ENCODE measurements at places on chromosomes 5 and 9.

- DNase-seq: peak; percentile 70
These were observed 70.7 kb upstream of the GNE start for GRCh38 chr9:36328798-36329411.

DNA sequence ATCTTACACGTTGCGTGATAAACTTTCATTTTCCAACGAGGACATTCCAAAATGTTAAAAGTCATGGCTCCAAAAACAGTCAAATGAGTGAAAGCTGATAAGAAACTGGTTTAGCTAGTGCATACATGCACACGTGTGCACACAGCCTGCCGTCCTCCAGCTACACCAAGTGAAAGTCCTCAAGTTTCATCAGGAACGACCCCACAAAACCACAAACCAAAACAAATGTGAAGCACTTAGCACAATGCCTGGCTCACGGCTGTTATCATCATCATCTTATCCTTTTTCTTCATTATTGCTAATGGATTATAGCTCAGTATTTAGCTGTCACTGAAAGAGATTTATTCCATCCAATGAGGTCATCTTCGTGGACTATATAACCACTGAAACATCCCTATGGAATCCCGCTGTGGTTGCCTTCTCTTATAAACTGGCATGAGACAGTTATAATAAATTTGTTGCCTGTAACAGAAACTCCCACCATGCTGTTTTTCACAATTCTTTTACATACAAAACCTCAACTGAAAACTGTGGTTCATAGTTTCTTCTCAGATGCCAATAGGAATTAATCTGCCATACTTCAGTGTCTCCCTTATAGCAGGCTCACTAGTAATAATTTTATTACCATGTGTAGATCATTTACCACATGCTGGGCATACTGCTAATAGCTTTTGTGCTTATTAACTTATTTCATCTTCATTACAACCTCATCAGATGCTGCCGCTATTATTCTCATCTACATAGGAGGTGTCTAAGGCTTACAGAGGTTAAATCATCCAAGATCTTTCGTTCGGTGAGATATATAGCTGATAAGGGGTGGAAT, 56.1 kb downstream of the SAXO1 start:
- DNase-seq: peak; percentile 66

DNA sequence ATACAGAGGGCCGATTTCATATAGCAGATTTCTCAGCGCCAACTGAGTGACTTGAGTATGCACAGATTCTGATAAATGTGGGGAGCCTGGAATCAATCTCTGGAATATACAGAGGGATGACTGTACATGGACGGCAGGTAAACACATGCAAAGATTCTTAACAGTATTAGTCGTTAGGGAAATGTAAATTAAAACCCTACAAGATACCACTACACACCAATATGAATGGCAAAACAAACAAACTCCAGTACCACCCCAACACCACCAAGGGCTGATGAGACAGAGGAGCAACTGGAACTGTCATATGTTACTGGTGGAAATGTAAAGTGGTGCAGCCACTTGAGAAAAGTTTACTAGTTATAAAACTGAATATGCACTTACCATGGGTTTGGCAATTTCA, 8.3 kb upstream of the FER start:
- DNase-seq: no peak

GRCh38 chr5:30994902-30995301, 198.6 kb upstream of the CDH6 start:
- DNase-seq: no peak

DNA sequence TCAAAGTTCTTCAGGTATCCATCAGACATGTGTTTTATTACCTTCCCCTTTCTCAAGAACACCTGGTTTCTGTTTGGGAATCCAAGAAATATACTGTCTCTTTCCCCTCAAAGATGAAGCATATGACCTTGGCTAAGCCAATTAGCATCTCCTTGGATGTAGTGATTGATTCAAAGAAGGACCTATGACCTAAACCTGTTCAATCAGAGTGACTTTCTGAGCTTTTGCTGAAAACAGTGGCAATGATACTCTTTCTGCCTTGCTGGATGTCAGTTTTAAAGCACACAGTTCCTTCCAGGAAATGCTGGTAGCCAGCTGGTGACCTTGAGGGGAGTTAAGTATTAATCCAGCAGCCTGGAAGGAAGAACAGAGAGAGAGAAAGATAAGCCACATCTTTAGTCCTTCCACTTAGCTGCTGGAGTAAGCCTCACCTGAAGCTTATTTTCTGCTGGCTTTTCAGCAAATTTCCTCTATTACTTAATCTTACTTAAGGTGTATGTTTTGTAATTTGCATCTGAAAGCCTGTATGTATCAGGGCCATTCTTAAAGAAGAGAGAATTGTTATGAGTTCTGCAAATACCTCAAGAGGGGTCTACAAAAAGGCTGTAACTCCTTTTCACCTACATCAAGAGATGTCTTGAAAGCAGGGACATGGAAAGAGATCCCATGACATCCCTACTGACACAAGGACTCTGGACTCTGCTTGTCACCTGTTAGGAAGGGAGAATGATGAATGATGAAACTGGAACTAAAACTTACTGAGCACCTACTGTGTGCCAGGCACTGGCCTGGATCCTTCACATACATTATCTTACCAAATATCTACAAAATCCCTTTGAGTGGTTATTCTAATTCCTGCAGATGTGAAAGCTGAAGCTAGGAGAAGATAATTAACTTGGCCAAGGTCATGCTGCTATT, 35.2 kb upstream of the PIK3R1 start:
- DNase-seq: no peak

DNA sequence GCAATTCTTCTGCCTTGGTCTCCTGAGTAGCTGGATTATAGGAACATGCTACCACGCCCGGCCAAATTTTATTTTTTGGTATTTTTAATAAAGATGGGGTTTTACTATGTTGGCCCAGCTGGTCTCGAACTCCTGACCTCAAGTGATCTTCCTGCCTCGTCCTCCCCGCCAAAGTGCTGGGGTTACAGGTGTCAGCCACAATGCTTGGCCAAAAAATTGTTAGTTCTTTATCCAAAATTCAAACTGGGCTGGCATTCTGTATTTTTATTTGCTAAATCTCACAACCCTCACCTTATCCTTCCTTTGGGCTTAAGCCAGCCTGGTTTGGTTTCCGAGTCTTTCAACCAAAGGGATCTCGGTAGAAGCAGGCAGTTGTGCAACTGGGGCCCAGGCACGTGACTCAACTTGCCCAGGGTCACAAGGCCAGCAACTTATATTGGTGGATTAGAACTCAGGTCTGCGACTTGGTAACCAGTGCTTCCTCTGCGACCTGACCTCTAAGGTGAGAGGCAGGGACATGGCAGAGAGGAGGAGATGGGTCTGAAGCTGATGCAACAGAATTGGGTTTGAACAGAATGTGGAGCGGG, 26.5 kb upstream of the BOD1 start:
- peak; percentile 18 for DNase-seq

DNA sequence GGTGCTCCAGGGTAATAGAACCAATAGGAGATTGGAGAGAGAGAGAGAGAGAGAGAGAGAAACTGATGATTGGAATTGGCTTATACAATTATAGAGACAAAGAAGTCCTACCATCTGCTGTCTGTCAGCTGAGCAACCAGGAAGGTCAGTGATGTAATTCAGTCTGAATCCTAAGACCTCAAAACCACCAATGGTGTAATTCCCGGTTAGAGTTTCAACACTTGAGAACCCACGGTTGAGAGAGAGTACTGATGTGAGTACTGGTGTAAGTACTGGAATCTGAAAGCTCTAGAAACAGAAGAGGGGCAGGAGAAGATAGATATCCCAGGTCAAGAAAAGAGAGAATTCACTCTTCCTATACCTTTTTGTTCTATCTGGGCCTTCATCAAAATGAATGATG, 775.8 kb downstream of the EFNA5 start:
- DNase-seq: peak; percentile 64

GRCh38 chr5:53071298-53071697, 38.3 kb downstream of the MOCS2 start:
- no peak for DNase-seq

GRCh38 chr5:154324033-154324432, 121.8 kb upstream of the SAP30L start:
- no peak for DNase-seq

- no peak for DNase-seq
These were observed 26.4 kb downstream of the TRIM14 start for GRCh38 chr9:98092613-98092931.

DNA sequence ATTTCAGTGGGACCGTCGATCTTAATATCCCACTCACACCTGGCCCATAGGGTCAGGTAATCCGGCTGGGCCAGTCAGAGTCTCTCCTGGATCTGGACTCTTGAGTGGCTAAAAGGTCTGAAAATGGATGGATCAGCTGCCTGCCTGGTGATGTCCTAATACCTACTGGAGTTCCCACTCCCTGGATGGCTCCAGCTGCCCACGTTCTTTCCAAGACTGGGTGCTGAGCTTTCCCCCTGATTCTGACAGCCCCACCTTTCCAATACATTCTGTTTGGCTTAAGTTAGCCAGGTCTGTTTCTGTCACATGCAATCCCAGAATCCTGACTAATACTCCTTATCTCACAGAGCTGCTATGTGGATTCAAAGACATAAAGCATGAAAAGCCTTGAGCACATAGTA, 10.2 kb downstream of the SH3PXD2B start:
- no peak for DNase-seq

- DNase-seq: no peak
These were observed 1921.6 kb upstream of the WWC1 start for GRCh38 chr5:166369807-166370206.

GRCh38 chr5:174724484-174725260, at the start of gene MSX2:
Gene MSX2 (plus strand): TSS chr5:174724582. CDS start chr5:174724660, 78 bp downstream.
- DNase-seq: no peak

DNA sequence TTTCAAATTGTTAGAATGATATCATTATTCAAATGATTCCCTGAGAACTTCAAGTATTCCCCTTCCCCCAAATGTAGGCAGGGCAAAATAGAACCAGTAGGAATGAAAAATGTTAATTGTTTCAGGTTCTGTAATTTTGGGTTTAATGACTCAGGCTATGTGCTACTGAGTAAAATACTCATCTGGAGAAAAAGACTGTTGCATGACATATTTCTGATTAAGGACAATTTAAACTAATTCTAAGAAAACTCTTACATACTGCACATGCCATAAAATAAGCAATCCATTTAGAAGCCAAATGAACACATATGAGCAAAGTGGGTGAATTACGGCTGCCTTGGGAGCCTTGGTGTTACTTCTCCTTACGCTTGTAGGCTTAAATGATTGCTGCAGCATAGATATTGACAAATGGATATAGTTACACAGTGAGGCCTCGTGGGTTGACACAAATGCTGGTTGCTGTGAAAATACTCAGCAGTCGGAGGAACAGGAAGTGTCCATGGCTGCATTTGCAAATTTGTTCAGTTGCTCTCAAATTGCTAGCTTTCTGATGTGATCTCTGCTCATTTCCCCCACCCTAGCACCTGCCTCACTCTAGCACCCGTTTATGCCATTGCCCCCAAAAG, 174.9 kb upstream of the DMAC1 start:
- peak; percentile 84 for DNase-seq

GRCh38 chr5:66639037-66639436, 42.8 kb downstream of the MAST4 start:
- DNase-seq: no peak

- DNase-seq: no peak
These were observed 26.8 kb downstream of the TDRD7 start for GRCh38 chr9:97438666-97439065.

DNA sequence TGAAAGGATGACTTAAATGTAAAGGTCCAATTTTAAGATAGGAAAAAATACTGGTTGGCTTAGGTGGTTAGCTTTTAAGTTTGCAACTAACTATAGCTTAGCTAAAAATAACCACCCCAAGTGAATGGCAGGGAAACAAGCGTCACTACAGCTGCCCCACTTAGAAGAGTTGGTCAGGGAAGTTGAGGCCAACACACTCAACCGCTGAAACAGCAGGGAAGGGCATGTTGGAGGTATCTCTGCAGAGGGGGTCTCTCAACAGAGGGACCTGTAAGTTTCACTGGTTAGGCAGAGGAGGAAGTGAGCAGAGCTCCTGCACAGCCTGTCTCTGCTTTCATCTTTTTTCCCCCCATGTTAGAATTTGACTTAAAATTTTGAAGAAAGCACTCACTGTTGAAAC, 75.3 kb downstream of the LHFPL2 start:
- peak; percentile 73 for DNase-seq

DNA sequence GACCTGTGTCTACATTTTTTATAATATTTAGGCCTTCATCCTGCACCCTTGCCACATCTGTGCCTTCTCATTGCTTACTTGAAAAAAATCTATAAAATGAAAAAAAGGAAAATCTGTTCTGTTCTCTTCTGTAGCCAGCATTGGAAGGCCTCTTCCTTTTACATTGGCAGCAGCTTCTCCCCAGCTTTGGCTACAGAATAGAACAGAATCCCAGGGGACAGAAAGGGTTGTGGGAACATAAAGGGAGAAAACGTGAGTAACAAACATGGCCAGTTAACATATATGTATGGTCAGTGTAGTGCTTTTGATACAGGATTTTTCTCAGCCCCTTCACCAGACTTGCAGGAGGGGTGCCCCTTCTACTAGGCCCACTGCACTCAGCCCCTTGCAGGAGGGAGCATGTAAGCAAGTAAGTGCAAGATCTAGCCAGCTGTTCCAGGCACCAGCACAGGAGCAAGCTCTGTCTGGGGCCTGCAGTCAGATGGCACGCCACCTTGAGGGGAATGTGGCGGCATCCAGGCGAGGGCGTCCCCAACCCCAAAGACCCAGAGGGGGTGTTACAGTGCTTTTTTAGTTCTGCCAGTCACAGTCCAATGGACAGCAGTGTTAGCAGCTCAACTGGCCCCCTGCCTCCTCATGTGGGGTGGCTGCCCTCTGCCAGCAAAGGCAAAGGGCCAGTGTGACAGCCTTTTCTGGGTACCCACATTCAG, 330.5 kb upstream of the ZNF462 start:
- no peak for DNase-seq

DNA sequence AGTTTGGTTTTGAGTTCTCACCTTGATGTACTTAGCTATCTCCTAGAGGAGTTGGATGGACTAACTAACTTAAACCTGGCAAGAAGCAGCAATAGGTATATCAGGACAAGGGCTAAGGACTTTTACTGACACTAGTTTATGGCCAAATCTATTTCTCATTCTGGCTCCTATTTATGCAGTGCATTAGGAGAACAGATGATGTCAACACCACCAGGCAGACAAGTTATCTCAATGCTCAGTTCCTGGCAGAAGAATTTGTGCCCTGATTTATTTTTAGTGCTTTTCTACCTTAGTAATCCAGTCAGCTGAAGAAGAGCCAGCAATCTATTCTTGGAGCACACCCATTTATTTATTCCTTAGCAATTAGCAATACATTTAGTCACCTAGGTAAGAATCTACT, 30.7 kb upstream of the MYOT start:
- DNase-seq: no peak

DNA sequence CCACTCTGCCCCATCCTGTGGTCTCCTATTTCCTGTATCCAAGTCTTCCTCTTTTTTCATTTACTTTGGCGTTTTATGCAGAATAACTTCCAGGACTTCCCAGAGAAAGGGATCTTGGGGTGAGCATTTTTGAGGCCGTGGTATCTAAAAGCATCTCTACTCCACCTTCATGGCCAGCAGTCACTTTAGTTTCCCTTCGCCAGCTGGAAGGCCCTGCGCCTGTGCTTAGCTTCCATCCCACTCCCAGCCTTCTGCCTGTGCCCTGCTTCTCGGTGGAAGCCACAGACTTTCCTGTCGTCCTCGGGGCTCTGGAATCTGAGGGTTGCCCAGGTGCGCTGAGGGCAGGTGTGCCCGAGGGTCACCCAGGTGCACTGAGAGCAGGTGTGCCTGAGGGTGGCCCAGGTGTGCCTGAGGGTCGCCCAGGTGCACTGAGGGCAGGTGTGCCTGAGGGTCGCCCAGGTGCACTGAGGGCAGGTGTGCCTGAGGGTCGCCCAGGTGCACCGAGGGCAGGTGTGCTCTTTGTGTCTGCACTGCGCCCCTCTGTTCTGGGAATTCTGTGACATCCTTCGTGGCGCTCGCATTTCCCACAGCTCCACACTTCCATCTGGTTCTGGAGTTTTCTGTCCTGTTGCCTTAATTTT, 32.4 kb upstream of the LRRC14B start:
- DNase-seq: no peak
